LHCN-M2 (cell line): ENCODE measurements at places on chromosomes 3 and 15. TPM values are rescaled to one million over a fixed set of nuclear protein-coding genes. Genes with fewer than 3 reads are reported as not detected.

- peak; percentile 88 for DNase-seq
These were observed at the start of gene C3orf18 for GRCh38 chr3:50567386-50568167. Gene C3orf18 (minus strand): TSS chr3:50567747. CDS start chr3:50565699, 2,048 bp downstream.

DNA sequence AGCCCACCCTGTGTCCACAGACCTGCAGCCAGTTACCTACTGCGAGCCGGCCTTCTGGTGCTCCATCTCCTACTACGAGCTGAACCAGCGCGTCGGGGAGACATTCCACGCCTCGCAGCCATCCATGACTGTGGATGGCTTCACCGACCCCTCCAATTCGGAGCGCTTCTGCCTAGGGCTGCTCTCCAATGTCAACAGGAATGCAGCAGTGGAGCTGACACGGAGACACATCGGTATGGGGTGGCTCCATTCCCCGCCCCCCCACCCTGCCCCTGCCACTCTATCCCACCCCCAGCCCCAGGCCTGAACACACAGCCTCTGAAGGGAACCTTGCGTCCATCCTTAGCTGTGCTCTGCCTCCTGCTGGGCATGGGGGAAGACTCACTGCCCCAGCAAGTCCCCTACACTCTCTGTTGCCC lies 73.2 kb downstream of the AAGAB start:
- DNase-seq = no peak

- peak; percentile 96 for DNase-seq
These were observed 32.7 kb downstream of the SMAD3 start for GRCh38 chr15:67097930-67098740.

DNA sequence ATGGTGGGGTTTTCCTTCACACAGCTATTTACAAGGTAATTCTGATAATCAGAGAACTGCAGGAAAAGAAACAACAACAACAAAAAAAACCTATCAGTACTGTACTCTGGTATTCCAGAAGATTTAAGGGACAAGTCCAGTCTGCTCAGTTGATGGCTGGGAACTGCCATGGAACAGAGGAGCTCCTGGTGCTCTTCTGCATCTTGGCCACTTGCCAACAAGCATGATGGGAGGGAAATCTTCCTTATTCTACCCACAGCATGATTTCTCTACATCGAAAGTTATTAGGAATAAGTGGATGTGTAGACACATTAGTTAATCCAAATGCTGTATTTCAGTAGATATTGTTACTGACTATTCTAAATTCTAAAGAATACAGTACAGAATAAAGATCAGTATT lies 51.7 kb downstream of the RASGRP1 start:
- no peak for DNase-seq

- DNase-seq = peak; percentile 11
These were observed 13.2 kb upstream of the STAB1 start for GRCh38 chr3:52481819-52482521.

DNA sequence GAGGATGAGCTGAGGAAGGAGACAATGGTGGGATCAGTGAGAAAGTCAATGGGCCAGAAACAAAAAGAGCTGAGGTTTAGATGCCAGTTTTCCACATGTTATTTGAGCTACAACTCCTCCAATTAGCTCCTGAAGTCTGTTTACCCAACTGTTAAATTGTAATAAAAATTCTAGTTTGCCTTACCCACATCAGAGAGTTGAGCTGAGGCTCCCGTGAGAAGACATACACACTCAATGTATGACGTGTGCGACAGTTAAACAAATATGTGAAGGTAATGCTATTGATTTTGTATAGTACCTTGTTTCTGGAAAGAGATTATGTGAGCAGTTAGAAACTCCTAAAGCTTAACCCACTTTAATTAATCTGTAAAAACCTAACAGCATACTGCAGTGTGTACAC lies 318.1 kb upstream of the GRM7 start:
- no peak for DNase-seq

DNA sequence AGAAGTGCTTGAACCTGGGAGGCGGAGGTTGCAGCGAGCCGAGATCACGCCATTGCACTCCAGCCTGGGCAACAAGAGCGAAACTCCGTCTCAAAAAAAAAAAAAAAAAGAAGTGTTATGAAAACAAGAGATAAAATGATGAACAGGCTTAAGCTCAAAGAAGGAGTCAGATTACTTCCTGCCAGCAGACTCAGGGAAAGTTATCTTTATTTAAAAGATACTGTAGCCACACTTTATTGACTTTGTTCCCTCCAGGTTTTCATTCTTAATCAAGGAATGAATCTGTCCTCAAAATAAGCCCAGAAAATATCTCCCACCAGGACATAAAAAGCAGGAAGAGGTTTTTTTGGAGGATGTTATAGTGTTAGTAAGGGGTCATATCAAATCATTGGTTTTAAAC lies 176.5 kb upstream of the KCNMB2 start:
- no peak for DNase-seq

GRCh38 chr3:11565072-11565471 lies 78.6 kb downstream of the VGLL4 start:
- no peak for DNase-seq

DNA sequence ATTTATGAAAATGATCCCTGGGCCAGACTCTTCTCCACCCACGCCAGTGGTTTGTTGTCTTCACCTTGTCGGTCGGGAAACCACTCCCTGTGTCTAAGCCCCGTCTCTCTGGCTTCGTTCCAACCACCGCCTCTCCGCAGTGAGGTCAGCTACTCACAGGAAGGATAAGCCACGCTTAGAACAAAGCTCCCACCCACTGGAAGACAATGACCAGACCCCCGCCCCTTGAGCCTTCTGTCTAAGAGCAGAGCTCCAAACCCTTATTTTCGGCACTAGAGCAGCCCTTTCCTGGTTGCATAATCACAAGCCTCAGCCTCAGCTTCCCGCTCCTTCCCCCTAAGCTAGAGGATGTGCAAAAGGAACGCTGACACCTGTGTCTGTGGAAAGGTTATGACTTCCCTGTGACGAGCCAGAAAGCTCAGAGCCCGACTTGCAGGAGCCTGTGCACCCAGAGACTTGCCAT lies 114.9 kb upstream of the MEF2A start:
- DNase-seq = no peak

DNA sequence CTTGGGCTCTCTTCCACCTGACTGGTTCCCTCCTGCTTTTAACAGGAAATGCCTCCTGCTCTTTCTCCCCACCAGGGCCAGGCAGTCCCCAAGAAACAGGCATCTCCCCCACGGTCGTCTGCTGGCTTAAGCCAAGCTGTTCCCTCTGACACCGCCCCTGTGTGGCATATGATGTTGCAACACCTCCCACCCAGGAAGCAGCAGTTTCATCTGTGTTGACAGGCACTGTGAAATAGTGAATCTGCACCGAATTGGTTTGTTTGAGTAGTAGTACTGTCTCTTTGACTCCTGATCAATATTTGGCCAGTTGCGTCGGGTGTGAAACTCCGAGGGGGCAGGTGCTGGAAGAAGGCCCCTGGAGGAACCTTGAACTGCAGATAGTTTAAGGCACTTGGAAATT lies 188.8 kb downstream of the FEZF2 start:
- peak; percentile 37 for DNase-seq

DNA sequence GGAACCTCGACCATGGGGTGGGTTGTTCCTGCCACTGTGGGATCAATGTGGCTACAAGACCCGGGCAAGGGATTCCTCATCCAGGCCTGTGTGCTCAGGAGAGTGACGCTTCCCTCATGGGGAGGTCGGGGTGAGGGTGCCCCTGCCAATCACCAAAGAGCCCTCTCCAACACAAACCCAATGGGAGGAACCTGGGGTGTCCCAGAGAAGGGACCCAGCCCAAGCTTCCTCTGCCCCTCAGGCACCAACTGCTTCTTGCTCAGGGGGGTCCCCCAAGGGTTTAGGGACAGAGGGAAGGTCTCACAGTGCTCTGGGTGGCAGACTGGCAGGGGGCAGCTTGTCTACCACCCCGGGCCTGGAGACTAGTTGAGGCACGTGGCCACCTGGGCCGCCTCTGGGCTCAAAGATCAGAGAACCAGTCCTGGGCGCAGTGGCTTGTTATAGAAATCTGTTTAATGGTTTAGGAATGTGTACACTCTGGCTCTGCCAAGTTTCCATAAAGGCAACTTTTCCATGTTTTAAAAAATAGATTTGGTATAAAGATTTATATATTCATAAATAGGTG lies 26.6 kb downstream of the GP9 start:
- DNase-seq = no peak

DNA sequence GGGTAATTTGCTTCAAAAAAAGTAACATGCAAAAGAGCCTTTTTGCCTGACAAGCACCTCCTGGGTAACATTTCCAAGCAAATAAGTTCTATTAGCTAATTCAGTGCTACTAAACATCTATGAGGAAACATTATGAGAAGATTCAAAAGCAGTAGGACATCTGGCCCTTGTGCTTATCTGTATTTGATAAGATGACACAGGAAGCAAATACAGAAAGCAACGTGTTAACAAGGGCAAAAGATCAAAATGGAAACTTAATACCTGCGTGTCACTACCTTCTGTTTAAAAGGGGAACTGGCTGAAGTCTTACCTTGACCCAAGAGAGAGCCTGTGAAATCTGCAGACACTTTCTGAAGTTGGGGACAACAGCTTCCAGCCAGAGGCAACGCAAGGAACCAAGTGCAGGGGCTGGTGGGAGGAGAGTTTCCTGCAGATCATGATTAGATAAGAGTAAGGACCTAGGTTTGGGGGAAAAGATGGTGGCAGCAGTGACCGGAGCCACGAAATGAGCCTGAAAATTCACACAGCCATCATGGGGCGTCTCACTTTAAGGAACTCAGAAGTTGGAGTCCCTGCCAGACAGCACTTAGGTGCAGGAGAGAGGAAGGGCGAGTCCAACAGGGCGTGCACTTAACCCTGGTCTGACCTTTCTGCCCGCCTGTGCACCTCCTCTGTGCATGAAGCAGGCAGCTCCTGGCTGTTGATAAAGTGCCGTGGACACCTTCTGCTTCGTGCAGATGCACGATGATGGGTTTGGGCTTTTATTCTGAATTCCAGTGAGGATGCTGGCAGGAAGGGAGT lies 153.6 kb upstream of the BHLHE40 start:
- DNase-seq = no peak

GRCh38 chr3:3618623-3619022 lies 180.6 kb upstream of the LRRN1 start:
- DNase-seq = no peak

- no peak for DNase-seq
These were observed 376.5 kb upstream of the KCNMB2 start for GRCh38 chr3:178159691-178160220.

DNA sequence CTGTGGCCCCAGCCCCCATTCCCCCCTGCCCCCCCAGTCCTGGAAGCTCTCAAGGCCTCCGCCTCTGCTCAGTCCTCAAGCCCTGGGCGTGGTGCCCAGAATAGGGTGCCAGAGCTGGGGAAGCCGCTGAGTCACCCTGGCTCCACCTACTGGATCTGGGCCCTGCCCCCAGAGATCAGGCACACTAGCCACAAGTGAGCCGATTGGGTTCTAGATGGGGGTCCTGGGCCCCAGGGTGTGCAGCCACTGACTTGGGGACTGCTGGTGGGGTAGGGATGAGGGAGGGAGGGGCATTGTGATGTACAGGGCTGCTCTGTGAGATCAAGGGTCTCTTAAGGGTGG lies 5.7 kb downstream of the EIF4G1 start:
- DNase-seq = peak; percentile 95

DNA sequence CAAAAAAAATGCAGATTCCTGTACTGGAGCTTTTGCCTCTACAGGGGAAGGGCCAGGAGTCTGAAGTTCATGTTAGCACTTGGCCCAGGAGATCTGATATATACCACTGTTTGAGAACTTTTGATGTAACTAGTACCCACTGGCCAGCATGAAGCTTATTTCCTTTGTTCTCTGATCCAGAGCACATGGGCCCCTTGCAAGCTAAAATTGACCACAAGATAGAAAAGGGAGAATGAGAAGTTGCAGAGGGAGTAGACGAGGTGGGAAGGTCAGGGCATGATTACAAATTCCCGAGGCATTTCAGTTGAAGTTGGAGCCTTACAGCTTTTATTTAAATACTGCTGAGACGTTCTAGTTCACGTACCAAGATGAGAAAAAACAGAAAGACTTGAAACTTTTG lies 28.2 kb downstream of the TGM4 start:
- DNase-seq = no peak

GRCh38 chr3:151537726-151538125 lies 76.9 kb upstream of the IGSF10 start:
- DNase-seq = no peak

- no peak for DNase-seq
These were observed 11.6 kb upstream of the VGLL4 start for GRCh38 chr3:11655196-11655928.

DNA sequence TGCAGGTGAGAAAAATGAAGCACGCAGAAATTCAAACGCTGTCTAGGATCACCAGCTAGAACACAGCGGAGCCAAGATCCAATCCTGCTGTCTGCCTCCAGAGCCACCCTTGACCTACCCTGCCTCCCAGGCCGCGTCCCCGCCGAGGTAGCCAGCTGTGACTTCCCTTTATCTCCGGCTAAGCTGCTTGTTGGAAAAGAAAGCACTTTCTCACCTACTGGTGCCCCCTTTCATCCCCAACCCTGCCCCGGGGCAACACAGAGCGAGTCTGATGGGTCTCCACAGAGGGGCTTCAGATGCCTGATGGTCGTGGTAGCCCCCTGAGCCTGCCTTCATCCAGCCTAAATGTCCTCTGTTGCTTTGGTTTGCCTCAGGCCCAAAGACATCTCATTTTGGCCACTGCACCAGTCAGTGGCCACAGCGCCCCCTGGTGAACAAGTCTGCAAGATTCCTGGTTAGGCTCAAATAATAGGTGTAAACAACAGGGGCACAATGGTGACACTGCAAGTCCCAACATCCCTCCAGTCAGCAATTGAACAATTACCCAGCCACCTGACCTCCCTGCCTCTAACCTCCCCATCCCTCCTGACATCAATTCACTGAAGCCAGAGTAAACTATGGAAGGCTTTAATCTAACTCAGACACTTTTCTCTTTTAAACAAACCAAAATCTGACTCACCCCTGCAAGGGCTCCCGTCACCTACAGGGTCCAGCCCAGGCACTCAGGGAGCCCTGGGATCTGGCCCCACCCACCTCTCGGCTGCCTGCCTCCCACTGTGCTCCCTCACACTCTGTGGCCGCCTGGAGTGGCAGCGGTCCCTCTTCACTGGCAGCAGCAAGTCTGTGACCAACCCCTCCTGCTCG lies 27.3 kb upstream of the BCL2L10 start:
- peak; percentile 70 for DNase-seq

IL16 gene
- total RNA-seq = not detected in 2 replicates

DOCK3 gene
- total RNA-seq = 0.45 and 0.46 TPM in 2 replicates

LTK gene
- 2.5 and 2.8 TPM in 2 replicates for total RNA-seq

DYNLT2B gene
- total RNA-seq = 21.1 and 28.0 TPM in 2 replicates

PLSCR5 gene
- total RNA-seq = not detected in 2 replicates

CKMT1A gene
- total RNA-seq = not detected in 2 replicates

GUCA1C gene
- not detected in 2 replicates for total RNA-seq

ANKRD63 gene
- not detected in 2 replicates for total RNA-seq
